Brain microvascular endothelial cell (primary cell): ENCODE measurements at places on chromosomes 12 and 14.

- DNase-seq: peak; percentile 35
Measured at GRCh38 chr14:32403688-32404087, 74.6 kb downstream of the AKAP6 start.

DNA sequence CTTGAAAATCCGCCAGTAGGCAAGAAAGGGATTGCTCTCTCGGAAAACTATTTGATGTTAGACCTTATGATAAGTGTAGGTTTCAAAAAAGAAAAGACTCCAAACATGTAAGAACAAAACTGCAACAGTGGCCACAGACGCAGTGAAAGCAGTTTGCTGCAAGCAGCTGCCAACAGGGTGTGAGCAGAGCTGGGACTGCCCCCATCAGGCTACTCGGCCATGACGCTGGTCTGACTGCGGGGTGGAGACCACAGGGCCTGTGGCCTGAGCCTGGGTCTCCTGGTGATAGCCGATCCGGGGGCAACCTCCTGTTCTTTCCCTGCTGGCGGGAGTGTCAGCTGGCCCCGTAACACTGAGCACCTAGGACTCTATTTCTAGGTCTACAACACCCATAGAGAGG lies 63.2 kb downstream of the AMN start:
- DNase-seq: no peak

- no peak for DNase-seq
Measured at GRCh38 chr12:50099302-50100008, 4.4 kb upstream of the GPD1 start.

- DNase-seq: no peak
Measured at GRCh38 chr14:76538648-76539008, 162.7 kb downstream of the ESRRB start.

GRCh38 chr14:54658836-54659235 lies 91.9 kb downstream of the SAMD4A start:
- no peak for DNase-seq

DNA sequence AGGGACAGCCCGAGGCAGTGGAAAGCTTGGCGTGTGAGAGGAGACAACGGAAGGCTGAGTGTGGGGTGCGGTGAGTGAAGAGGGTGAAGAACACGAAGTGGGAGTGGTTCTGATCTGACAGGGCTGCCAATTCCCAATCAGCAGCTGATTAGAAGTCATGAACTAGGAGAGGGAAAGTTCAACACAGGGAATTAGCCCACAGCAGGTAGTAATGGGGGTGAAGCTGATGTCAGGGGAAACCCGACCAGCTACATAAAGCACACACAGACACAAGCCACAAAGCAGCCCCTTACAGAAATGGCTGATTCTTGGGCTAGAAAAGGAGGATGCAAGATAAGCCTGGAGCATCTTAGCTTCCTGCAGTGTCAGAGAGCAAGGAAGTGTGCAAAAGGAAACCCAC lies 47.5 kb upstream of the TCL1A start:
- no peak for DNase-seq

- no peak for DNase-seq
Measured at GRCh38 chr14:47833011-47833410, 157.6 kb upstream of the MDGA2 start.

GRCh38 chr14:103840014-103840413 lies 7.4 kb downstream of the PPP1R13B start:
- DNase-seq: no peak

DNA sequence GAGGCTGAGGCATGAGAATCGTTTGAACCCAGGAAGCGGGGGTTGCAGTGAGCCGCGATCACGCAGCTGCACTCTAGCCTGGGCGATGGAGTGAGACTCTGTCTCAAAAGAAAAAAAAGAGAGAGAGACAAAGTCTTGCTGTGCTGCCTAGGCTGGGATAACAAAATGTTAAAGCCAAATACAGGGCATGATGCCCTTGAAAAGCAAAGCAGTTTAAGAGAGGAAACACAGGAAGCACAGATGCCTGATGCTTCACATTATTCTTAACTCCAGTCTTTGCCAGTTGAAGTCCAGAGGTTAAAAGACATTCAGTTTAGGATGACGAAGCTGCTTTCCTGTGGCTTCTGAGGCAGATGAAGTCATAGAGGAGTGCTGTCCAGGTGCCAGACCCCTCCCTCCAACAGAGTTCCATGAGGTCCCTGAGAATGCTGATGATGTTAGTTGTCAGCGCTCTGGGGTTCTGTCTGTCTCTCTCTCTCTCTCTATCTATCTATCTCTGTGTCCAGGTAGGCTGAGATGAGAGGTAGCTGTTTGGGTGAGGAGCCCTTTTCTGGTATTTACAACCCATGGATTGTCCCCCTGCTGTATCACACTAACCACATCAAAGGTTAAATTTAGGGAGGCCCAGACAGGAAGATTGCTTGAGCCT lies 4.9 kb upstream of the MRPL52 start:
- DNase-seq: peak; percentile 93

DNA sequence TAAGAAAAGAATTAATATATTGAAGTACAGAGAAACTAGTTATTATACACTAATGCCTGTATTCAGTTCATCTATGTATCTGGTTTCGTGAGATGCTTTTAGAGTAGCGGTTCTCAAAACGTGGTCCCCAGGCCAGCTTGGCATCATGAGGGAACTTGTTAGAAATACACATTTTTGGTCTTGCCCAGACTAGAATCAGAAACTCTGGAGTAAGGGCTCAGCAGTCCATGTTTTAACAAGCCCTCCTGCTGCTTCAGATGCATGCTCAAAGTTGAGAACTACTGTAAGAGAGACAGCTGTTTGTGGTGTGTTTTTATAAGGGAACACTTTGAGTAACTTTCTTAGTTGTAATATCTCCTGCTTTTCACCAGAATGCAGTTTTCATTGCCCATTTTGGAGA lies 18.1 kb downstream of the GPATCH2L start:
- no peak for DNase-seq

DNA sequence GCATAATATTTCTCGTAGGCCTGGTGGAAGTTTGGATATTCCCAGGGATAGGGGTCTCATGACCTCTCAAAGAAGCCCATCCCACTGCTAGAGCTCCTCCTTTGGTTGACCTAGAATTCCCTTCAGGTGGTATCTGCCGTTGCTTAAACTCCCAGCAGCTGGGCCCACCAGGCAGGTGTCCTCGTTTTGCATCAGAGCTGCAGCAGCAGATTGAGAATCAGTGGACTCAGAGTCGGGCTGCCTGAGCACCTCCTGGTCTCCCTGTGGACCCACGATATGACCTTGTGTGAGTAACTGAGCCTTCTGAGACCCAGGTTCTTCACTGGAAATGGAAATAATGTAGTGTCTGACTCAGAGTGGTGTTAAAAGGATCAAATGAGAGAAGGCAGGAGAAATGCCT lies 132.7 kb downstream of the PAPOLA start:
- no peak for DNase-seq

DNA sequence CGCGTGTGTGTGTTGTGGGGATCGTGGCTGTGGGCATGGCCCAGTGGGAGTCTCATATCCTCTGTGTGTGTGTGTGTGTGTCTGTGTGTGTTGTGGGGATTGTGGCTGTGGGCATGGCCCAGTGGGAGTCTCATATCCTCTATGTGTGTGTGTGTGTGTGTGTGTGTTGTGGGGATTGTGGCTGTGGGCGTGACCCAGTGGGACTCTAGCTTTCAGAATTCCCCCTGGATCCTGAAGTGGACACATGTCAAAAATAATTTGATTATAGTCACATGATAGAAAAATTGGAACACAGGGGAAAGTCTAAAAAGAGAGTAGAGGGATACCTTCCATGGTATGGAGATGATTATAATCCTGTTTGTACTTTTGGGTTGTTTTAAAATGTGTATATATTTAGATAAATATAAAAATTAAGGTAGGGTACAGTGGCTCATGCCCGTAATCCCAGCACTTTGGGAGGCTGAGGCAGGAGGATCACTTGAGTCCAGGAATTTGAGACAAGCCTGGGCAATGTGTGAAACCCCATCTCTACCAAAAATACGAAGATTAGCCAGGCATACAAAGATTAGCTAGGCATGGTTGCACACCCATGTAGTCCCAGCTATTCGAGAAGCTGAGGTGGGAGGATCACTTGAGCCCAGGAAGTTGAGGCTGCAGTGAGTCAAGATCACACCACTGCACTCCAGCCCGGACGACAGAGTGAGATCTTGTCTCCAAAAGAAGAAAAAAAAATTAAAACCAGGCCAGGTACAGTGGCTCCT lies 11.0 kb downstream of the PAPLN start:
- DNase-seq: peak; percentile 66

DNA sequence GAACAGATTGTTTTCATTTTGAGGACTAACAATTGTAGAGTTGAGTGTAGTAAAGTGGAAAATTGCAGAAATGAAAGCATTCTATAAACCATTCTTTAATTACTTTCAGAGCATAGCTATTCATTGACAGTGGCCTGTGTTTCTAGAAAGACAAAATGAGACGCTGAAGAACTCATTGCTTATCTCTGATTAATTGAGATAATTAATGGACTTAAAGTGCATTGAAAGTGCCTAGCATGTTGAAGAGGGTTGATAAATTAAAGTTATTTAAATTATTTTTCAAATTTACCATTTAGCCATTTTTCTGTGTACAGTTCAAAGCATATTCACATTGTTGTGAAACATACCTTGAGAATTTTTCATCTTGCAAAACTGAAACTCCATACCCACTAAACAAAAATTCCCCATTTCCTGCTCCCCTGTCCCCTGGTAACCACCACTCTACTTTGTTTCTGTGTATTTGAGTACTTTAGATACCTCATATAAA lies 57.4 kb downstream of the DAAM1 start:
- no peak for DNase-seq

GRCh38 chr12:100439797-100440196 lies 33.9 kb upstream of the NR1H4 start:
- no peak for DNase-seq

GRCh38 chr12:75047885-75048525 lies 161.6 kb downstream of the KCNC2 start:
- DNase-seq: no peak

DNA sequence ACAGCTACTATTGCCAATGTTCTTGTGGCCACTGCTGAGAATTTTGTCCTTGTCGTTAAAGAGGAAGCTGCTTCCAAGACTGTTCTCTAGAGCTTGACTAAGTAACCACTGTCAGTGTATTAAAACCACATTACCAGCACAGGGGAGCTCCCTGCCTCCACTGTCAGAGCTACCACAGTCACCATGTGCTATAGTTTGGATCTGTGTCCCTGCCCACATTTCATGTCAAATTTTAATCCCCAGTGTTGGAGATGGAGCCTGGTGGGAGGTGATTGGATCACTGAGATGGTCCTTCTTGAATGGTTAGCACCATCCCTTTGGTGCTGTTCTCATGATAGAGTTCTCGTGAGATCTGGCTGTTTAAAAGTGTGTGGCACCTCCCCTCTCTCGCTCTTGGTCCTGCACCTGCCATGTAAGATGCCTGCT lies 23.2 kb upstream of the RAP1B start:
- DNase-seq: no peak

DNA sequence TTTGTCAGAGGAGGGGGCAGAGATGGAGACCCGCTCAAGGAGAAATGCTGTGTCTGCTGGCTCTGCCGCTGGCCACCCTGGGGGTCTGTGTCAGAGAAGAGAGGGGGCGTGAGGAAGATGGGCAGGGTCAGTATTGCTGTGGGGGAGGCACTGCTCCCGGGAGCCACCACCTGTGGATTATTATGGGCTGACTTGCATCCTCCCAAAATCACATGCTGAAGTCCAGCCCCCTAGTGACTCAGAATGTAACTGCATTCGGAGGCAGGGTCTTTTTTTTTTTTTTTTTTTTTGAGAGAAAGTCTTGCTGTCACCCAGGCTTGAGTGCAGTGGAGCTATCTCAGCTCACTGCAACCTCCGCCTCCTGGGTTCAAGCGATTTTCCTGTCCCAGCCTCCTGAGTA lies 12.3 kb downstream of the ABCD4 start:
- peak; percentile 7 for DNase-seq

DNA sequence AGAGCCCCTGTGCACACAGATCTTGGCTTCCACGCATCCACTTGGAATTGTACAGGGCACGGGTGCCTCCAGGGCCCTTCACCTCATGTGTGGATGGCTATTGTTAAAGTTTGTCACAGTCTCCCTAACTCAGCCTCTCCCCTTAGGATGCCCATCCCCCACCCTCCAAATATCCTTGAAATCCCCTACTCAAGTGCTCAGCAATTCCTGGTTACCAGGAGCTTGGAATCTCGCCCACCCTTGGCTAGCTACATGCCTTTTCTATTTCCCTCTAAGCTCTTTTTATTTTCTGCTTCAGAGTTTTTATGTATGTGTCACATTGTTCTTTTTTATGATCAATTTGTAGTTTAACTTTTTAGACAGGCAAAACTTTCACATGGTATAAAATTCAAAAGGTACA lies 13.0 kb upstream of the NR1H4 start:
- DNase-seq: no peak

GRCh38 chr12:56079723-56080555 lies at the start of gene ERBB3:
Gene ERBB3, plus strand, starts transcription at chr12:56080165. Its CDS starts 136 bp downstream, at chr12:56080301.
- DNase-seq: peak; percentile 74

GRCh38 chr14:51185754-51186153 lies 54.3 kb upstream of the TMX1 start:
- DNase-seq: no peak

DNA sequence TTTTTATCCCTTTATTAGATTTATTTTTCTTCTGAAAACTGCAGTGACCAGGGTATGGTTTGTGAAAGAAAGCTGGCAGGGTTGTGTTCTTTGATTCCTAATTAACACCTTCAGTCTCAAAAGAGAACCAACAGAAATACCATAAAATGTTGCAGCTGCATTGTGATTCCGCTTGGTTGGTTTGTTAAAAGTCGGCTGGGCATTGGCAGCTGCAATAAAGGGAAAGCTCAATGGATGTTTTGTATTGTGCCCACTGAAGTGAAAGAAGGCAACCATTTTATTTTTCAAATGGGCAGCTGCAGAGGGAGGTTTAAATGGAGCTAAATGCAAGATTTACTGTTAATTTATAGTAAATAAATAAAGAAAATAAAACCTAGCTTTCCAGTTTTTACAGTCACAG lies 16.7 kb downstream of the LGR5 start:
- no peak for DNase-seq

- peak; percentile 92 for DNase-seq
Measured at GRCh38 chr12:62848418-62848817, 86.5 kb downstream of the PPM1H start.

DNA sequence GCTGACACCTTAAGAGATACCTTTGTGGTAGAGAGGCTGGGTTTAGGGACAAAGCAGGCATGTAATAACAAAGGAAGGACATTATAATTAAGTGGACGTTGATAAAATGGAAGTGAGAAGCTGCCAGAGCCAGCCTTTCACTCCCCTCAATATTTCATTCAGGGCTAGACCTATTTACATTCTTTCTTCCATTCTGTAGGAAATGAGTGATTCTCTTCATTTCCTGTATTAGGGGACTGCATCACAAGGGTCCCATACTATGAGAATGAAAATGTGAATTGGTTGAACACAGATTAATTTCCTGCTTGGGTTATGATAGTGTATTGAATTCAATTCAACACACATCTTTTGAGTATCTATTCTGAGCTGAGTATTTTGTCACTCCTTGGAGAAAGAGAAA lies 143.0 kb downstream of the OTOGL start:
- DNase-seq: no peak

- DNase-seq: no peak
Measured at GRCh38 chr14:60681271-60681670, 32.0 kb upstream of the SIX1 start.

GRCh38 chr12:4440187-4440941 lies 5.3 kb downstream of the FGF6 start:
- no peak for DNase-seq

- no peak for DNase-seq
Measured at GRCh38 chr14:101960225-101960624, 4.1 kb upstream of the DYNC1H1 start.

GRCh38 chr14:104803912-104804410 lies 3.1 kb downstream of the ZBTB42 start:
- no peak for DNase-seq
